ENCODE measurements at places on chromosomes 3 and 15.

- DNase-seq = no peak
These were observed 31.8 kb downstream of the EPHB3 start for GRCh38 chr3:184593220-184593927.

- no peak for DNase-seq
These were observed 15.3 kb downstream of the SLC28A1 start for GRCh38 chr15:84899750-84900149.

- DNase-seq = no peak
These were observed 210.7 kb upstream of the NSMCE3 start for GRCh38 chr15:29480278-29480677.

- DNase-seq = no peak
These were observed 37.5 kb downstream of the NBEAL2 start for GRCh38 chr3:47016934-47017435.

- no peak for DNase-seq
These were observed 441.5 kb upstream of the RARB start for GRCh38 chr3:24986612-24987011.

GRCh38 chr3:187082758-187083375 is 56.4 kb downstream of the RPL39L start:
- no peak for DNase-seq

DNA sequence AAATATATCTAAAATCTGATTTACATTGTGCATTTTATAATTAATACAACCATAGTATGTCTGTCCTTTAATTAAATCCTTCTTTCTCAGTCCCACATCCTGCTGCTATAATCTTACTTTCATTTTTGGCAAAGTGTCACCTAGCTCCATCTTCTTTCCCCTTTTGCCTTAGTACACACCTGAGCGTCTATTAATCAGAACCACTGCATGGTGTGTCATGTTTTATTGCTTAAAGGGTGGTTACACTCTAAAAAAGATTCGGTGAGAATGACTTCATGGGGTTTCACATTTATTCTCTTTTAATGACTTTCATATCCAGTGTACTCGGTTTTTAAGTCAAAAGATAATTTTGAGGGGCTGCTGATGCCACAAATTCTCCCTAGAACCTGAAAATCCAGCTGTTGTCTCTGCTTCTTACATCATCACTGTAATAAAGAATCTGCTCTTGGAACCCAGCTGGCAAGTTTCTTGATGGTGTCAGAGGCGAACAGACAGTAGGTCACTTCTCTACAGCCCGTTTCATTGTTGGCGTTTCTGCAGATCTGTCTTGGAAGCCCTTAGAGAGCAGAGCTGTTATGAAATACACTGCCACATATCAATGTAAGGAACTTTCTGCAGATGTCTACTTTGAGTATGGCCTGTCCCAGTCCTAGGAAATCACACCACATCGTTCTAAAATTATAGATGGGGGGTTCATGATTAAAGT is 99.7 kb downstream of the TIGIT start:
- DNase-seq = no peak

DNA sequence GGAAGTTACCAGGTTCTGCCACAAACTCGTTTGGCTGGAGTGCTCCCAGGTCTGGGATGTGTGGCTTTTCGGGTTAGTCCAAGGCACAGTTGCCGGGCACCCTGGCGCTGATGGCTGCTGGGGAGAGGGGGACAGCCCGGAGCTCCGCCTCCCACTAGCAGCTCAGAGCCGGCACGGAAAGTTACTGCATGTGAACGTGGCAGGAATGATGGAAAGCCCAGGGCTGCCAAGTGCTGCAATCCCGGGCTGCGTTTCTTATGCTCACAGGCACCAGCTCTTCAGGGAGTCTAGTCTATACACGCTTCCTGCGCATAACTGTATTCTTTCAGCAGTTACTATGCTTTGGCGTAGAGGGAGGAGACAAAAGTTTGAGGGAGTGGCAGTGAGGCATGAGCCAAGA is 141.8 kb upstream of the ICE2 start:
- DNase-seq = peak; percentile 64

- no peak for DNase-seq
These were observed 117.5 kb downstream of the PGPEP1L start for GRCh38 chr15:98889930-98890695.

GRCh38 chr3:66638717-66639116 is 137.9 kb upstream of the LRIG1 start:
- DNase-seq = no peak

DNA sequence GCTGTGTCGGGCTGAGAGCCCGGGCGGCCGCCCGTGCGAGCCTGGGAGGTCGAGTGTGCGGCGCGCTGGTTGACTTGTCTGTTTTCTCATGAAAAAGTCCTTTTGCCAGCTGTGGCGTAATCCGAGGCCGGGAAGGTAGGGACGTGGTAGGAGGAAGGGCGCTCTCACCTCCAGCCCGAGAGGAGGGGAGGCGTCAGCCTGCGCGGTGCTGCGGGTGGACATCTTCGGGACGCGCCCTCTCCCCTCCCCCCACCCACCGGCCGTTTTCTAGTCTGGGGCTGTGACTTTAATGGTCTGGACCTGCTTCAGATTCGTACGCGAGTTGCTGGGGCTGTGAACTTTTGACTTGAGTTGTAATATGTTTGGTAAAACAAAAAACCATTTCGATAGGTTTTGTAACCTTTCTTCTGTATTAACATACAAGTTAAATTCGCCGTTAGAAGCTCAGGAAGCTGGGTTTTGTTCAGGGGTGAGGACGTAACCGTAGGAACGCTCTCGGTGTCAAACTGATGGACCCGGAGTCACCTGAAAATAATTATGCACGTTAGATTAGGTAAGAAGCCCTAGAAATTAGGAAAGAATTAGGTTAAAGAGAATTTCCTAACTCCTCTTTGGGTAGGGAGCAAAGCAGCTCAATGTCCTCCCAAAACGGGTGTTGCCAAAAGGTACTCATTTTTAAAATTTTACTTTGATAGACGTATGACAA is 762 bp downstream of the NCK1 start:
- peak; percentile 86 for DNase-seq

DNA sequence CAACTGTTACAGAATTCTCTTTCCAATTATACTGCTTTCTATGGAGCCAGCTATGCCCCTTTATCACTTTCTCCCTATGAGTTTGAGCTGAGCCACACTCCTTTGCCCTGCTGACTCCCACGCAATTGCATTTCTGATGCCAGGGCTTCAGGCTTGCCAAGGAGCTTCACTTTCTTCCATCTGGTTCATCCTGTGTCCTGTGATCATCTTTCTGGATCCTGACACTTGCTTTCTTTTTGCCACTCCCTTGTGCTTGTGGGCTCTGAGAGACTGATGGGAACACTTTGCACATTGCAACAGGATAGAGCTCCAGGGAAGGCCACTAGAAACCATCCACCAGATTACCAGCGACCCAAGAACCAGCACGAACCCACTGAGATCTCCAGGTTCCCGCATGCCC is 77.0 kb upstream of the SEC13 start:
- no peak for DNase-seq

GRCh38 chr3:85572978-85573377 is 614.2 kb downstream of the CADM2 start:
- DNase-seq = no peak

DNA sequence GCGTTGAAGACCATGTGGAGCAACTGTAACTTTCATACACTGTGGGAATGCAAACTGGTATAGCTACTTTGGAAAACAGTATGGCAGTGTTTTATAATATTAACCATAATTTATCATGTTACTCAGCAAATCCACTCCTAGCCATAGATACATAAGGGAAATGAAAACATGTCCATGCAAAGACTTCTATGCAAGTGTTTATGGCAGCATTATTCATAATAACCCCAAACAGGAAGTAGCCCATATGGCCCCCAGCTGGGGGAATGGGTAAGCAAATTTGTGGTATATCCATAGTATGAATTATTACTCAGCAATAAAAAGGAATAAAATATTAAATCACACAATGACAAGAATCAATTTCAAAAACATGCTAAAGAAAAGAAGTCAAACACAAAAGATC is 23.0 kb upstream of the GATA2 start:
- DNase-seq = no peak

GRCh38 chr3:183254487-183255347 is 1.7 kb downstream of the B3GNT5 start:
- peak; percentile 72 for DNase-seq

GRCh38 chr15:96699871-96700401 is 369.4 kb downstream of the NR2F2 start:
- no peak for DNase-seq

- DNase-seq = no peak
These were observed 93.1 kb downstream of the DNASE1L3 start for GRCh38 chr3:58117561-58118181.

DNA sequence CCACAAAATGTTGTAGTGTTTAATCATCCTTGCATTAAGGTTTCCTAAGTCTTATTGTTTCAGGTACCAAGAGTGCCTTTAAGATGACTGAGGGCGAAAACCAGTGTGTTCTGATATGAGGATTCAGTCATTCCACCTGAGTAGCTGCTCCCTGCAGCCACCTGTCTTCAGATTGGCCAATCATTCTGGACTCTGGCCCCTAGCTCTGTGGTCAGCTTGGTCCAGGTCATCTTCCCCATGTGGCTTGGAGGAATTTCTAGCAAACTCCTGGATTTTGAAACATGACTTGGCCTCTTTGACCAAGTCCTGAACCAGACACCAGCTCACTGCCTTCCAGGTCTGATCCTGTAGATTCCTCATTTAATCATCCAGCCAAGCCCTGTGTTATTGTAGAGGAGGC is 7.8 kb upstream of the SLC7A14 start:
- DNase-seq = no peak

DNA sequence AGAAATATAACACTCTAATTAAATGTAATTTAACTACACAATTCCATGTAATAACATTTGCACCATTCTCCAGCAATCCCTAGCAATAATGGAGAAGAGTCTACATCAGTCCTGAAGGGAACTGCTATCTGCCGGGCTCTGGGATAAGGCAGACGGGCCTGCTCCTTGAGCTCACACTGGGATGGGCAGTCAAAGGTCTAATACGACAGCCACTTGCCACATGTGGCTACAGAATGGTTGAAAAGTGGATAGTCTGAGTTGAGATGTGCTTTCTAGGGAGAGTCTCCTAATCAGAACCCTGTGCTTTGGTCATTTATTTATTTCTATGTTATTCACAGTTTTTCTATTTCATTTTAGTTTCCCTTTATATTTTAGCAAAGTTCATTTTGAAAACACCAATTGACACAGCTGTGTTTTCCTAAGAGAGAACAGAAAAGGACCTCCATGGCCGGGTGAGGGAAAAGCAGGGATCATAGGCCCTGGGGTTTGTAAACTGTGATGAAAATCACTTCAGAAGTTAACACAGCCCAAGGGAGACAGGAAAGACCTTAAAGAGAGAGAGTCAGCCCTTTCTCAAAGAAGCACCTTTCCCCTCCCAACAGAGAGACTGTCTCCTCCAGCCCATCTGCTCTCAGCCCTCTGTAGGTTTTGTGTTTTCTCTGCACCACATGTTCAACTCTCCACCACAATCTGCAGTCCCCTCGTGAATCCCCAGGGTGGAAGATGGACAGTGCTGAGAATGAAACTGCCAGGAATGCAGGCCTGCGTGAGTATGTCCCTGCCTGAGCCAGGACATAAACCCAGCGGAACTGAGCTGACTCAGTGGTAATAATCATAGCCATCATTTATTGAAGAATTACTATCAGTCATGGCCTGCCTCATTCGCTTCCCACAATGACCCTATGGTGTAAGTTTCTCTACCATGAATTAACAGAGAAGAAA is 11.6 kb downstream of the FSIP1 start:
- DNase-seq = no peak

GRCh38 chr3:188687389-188687788 is 484.4 kb upstream of the TPRG1 start:
- DNase-seq = no peak

- no peak for DNase-seq
These were observed 96.0 kb upstream of the MYZAP start for GRCh38 chr15:57495554-57496165.

All from upper lobe of right lung (tissue), 1 donor.